Fibroblast of skin of left quadriceps (primary cell): ENCODE measurements at places on chromosomes 4 and X.

GRCh38 chr4:94221916-94222315, 14.3 kb downstream of the SMARCAD1 start:
- DNase-seq, result no peak

DNA sequence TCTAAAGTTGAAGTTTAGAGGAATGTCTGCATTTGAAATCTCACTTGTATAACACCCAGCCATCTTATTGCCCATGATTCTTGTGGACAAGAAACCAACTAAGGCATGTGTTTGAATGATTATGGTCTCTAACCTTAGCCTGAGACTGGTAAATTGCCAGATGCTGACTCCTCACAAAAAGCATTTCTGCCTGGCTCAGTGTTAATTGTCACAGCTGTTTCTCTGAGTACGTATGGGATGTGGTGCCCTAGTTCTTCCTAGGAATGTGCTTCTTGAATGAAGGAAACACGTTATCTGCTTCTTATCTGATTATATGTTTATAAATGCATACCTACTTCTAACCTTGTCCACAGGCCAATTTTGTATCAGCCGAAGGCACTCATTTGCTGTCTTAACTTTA, 63.1 kb upstream of the NDP start:
- peak; percentile 63 for DNase-seq

GRCh38 chr4:67658302-67658701, 42.7 kb downstream of the UBA6 start:
- no peak for DNase-seq

DNA sequence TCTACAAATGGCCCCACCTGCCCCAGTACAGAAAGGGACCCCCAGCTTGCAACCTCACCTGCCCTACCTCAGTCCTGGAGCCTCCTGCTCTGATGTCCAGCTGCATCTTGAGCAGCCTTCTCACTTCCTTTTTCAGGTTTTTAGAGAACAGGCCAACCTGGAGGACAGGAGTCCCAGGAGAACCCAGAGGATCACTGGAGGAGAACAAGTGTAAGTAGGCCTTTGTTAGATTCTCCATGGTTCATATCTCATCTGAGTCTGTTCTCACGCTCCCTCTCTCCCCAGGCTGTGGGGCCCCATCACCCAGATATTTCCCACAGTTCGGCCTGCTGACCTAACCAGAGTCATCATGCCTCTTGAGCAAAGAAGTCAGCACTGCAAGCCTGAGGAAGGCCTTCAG, 3.6 kb downstream of the MAGEA11 start:
- no peak for DNase-seq

GRCh38 chr4:4695497-4695896, 153.6 kb upstream of the STX18 start:
- no peak for DNase-seq

GRCh38 chr4:102642631-102643298, 118.0 kb downstream of the MANBA start:
- DNase-seq, result peak; percentile 78

DNA sequence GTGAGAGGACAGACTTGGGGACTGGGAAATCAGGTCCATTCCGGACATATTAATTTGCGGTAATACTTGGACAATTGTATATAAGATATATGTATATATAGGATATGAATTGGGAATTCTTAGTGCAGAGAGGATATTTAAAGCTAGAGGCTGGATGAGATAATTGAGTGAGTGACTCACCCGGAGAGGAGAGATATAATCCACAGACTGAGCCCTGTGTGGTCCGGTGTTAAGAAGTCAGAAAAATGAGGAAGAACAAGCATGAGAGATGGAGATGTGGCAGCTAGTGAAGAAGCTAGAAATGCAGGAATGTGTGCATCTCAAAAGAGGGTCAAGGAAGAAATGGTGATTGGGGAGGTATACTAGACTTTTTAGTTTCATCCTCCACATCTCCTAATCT, 336.2 kb downstream of the SLC7A11 start:
- peak; percentile 13 for DNase-seq

DNA sequence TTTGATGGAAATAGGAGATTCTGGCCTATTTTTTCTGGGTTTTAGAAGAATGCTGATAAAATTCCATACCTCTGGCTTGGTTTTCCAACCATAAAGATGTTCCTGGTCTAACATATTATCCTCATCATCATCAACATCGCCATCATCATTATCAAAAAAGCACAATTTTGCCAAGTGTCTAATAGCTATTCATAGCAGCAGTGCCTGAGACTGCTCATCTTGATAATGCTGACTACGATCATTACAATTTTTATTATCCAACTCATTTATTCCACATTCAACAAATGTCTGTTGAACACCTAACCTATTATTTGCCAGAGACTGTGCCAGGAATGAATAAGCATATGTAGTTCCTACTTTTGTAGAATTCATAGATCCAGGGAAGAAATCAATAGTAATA, 303.5 kb upstream of the GATB start:
- DNase-seq, result no peak

DNA sequence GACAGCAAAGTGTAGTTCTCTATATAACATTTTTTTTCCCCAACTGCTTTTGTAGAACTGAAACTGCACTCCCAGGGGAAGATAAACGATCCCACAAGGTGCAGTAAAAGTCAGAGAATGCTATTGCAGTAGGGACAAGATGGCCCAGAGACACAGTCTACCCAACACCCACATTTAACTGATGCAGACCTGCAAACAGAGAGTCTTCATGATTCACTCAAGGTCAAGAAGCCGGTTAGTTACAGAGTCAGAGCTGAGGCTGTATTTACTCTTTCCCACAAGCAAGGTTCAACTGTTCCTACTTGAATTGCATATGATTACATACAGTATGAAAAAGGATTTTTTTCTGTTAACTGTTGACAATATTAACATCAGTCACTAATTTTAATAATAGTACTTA, 654.6 kb downstream of the IL1RAPL1 start:
- DNase-seq, result no peak

DNA sequence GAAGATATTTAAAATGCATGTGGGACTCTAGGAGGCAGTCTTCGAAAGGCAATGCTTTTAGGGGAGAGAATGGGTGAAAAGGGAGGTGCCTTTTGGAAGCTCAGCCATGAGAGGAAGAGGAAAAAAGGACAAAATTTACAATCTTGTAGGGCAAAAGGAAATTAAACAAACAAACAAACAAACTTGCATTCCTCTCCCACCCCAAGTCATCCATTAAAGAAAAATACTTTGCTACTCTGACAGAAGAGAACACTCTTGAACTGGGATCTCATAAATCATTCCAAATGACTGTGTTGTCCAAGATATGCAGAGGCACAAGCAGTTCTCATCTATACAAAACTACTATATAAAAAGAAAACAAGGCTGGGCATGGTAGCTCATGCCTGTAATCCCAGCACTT, 46.7 kb downstream of the HELQ start:
- no peak for DNase-seq

GRCh38 chrX:87873347-87873941, 355.8 kb downstream of the KLHL4 start:
- DNase-seq, result no peak

DNA sequence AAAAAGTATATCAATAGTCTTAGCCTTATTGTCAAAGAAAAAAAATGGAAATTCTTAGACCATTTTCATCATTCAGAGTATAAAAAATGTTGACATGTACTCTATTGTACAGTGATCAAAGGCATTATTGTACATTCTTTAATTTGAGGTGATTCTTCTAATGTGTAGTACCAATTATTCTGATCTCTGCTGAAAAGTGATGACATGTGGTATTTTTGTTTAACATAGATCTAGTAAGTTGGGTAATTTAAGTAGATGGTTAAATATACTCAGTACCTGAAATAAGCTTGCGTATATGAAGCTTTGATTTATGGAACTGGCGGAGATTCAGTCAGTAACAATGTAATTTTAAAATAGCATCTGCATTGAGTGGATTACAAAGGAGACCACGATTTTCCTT, 5.1 kb downstream of the TENM3 start:
- DNase-seq, result no peak

DNA sequence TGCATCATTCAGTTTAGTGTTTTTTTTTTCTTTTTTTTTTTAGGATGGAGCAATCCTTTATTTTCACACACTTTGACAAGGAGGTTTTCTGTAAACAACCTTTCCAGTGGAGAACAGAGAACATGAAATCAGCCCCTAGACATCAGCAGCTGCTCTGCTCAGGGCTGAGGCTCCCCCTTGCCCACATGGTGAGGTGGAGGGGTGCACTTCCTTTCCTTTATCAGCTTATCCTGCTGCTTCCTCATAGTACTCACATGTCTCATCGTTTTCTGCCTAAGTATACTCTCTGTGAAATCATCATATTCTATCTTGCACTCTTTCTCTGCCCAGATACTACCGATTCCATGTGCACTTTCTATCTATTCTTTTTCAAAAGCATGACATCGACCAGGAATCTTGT, 47.6 kb upstream of the PRSS12 start:
- DNase-seq, result no peak

- no peak for DNase-seq
Observed at GRCh38 chrX:19548934-19549333, 33.6 kb upstream of the MAP3K15 start.

DNA sequence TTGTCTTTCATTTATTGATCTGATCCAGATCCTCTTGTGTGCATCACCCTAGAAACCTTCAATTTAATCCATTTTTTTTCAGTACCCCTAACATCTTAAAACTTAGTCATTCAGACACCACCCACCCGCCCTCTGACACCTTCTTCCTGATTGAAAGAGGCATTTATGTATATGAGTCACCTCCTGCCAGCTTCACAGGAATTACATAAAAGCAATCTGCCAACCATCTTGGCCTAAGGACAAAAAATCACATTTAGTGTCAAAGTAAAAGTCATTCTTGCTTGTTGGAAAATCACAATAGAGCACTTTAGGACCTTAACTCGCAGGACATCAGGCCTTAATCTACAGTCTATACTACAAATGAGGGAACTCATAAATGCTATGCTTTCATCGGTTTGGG, 52.1 kb downstream of the NDST3 start:
- DNase-seq, result peak; percentile 9

DNA sequence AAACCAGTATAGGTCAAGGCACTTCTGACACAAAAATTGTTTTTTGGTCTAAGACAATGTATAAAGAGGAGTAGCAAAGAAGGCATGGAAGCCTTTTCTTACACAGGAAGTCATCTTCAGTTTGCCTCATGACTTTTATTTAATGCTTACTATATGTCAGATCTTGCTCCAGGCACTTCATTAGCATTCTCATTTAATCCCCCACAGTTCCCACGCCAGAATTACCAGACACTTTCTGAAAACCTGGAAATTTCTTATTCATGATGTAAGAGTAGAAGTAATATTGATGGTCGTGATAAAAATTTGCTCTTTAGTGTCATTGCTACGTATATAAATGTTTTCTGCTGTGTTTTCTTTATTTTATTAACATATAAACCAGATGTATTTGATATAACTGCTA, 39.2 kb downstream of the ARHGEF38 start:
- DNase-seq, result no peak

DNA sequence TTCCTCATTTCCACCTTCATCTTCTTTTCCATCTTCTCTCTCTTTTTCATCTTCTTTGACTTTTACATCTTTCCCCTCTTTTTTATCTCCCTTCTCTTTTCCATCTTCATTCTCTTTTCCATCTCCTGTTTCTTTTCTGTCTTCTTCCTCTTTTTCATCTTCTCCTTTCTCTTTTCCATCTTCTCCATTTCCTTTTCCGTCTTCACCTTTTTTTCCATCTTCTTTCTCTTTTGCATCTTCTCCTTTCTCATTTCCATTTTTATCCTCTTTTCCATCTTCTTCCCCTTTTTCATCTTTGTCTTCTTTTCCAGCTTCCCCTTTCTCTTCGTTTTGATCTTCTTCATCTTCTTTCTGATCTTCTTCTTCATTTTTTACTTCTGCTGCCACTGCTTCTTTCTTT, 87.0 kb downstream of the HMGN5 start:
- no peak for DNase-seq

DNA sequence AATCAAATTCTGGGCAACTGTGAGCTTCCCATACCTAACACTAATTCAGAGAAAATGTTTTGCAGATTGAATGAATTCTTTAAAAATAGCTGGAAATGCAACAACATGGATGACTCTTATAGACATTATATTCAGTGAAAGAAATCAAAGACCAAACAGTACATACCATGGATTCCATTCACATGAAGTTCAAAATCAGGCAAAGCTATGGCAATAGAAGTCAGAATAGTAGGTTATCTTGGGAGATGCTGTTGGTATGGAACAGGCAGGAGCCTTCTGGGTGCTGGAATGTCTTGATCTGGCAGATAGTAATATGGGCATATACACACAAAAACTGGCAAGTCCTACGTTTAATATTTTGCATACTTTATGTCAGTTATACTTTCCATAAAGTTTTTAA, 25.5 kb upstream of the CBLL2 start:
- peak; percentile 32 for DNase-seq

DNA sequence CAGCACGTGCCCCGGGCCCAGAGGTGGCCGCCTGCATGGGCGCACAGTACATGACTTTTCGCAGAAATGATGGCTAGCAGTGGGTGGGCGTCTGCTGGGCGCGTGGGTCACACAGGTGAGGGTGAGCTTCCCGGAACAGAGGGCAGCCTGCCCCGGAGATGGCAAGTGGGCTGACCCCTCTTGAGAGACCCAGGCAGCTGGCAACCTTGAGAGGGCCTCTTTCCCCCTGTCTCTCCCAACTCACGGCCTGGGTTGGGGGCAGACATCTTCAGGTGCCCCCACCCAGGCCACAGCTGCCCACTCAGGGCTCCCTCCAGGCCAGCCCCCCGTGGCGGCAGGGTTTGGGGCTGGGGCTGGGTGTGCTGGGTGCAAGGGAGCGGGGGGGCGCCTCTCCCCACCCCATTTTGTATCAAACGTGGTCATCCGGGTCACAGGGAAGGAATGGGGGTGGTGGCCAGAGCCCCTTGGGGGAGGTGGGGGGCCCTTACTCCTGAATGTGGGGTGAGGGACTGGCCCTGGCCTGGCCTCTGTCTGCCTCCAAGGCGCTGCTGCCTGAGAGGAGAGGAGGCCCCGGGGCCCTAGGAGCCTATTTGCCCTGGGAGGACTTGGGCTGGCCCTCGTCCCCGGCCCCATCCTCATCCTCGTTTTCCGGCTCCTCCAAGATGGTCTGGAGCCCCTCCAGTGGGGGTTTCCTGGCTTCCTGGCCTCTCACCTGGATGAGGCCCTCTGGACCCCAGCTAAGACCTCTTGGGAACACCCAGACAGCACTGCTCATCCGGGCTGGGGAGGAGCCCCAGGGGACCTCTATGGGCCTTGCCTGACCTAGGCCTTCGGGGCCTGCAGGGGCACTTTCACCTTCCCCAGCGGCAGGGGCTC, 4.6 kb downstream of the PNMA6E start:
- DNase-seq, result no peak

DNA sequence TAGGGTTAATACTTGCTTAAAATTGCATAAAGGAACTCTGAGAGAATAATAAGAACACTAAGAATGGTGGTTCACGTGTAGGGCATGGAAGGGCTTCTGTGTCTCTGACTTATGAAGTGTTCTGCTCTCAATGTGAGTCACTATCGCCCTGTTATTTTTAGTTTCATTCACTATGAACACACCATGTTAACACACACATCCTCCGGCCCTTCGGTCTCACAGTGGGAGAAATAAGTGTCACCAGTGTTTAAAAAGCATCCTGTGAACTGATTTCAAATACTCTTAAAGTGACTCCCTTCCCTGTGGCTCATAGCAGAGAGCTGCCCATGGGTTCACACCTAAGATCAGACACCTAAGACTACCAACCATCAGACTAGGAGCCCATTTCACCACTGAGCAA, 33.8 kb upstream of the FGFBP2 start:
- no peak for DNase-seq

GRCh38 chrX:135347381-135348016, 38.2 kb downstream of the ETDC start:
- DNase-seq, result no peak
